Thoracic aorta (tissue), 2 donors: ENCODE measurements at places on chromosomes 5 and 9. TPM values are rescaled to one million over a fixed set of nuclear protein-coding genes. Genes with fewer than 3 reads are reported as not detected.

DNA sequence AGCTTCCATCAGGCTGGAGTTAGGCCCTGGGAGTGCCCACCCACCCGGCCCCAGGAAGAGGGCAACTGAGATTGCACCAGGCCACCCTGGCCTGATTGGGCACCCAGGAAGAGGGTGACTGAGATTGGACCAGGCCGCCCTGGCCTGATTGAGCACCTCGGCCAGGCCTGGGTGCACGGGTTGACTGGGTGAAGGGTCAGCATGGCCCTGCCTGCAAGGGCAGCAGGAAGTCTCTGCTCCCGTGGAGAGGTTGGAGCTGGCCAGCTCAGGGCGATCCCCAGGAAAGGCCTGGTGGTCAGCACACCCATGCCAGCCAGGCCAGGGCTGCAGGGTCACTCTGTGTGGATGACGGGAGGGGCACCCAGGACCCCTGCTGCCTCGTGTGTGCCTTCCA is 11.8 kb downstream of the ADAMTSL2 start:
- no peak overlapping the region for H3K4me3 ChIP-seq
- H3K4me1 ChIP-seq: no peaks in the 10 kb centered on the region
- no peaks in the 10 kb centered on the region for H3K36me3 ChIP-seq
- DNase-seq: no peak
- no peaks in the 10 kb centered on the region for H3K27me3 ChIP-seq
- H3K27ac ChIP-seq: no peak overlapping the region

DNA sequence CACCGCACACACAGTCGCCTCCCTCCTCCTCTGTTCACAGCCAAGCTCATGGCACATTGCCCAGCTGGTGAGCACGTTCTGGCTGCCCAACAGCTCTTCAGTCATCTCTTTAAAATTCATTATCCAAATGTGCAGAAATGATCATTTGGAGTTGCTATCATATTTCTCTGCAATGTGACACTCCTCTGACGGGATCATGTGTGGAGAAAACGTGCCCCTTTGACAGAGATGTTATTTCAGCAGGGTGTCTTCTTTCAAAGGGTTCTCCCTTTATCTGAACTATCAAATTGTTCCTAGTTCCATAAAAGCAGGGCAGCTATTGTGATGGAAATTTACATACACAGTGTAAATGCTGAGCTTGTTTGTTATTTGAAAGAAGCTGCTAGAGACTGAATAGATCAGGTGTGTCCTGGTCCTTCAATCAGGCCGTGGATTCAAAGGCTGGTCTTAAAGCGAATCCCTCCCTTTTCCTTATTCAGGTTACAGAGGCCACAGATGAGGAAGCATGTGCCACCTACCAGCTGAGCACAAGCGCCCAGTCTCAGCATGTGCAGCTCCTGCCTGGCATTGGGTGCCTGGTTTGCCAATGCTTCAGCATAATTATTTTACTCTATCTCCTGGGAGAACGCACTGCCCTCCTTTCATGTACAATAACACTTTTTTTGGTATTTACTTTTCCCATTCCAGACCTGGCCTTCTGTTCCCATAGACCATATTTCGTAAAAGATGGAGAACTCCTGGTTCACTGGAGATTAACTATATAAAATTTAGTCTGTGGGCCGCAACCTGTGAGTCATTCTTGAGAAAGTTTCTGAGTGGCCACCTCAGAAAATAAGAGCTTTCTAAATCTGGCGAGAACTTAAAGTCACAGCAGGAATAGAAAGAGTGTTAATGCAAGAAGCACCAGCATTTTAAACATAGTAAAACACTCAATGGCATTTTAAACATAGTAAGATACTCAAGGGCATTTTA is 433.7 kb downstream of the ENC1 start:
- H3K36me3 ChIP-seq: no peaks in the 10 kb centered on the region
- peak overlapping the region; percentile 65 for H3K27ac ChIP-seq
- no peaks in the 10 kb centered on the region for H3K27me3 ChIP-seq
- peaks cover 10% of the 10 kb centered on the region for H3K4me1 ChIP-seq
- peak; percentile 30 for DNase-seq

GRCh38 chr9:98326459-98327248 is 71.2 kb upstream of the TBC1D2 start:
- no peaks in the 10 kb centered on the region for H3K4me1 ChIP-seq
- no peaks in the 10 kb centered on the region for H3K36me3 ChIP-seq
- DNase-seq: no peak
- no peaks in the 10 kb centered on the region for H3K27me3 ChIP-seq
- H3K27ac ChIP-seq: no peak overlapping the region
- H3K4me3 ChIP-seq: no peak overlapping the region

DNA sequence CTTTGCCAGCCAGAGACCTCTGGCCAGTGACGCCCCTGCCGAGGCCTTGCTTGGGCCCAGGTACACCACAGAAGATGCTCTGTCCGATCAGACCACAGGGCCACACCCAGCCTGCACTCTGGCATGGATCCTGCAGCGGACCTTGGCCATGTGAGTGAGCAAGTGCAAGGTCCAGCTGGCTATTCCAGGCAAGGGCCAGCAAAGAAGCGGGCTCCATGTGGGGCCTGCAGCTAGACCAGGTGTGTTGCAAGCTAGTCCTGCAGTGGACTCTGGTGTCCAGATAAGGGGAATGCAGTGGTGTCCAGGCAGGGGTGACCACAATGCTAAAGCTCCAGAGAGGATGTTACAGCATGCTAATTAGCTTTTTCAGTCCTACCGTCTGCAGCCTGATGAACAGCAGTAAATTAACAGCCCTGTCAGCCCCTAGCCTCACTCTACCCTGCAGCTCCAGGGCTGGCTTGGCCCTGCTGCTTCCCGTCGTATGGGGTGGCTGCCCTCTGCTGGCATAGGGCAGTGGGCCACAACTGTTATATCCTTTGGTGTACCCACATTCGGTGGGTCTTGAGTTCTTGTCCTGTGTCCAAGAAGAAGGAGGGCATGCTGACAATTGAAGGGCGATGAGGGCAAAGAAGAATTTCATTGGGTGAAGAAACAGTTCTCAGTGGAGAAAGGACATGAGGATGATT is 284.5 kb upstream of the POU5F2 start:
- no peaks in the 10 kb centered on the region for H3K4me1 ChIP-seq
- no peaks in the 10 kb centered on the region for H3K36me3 ChIP-seq

DNA sequence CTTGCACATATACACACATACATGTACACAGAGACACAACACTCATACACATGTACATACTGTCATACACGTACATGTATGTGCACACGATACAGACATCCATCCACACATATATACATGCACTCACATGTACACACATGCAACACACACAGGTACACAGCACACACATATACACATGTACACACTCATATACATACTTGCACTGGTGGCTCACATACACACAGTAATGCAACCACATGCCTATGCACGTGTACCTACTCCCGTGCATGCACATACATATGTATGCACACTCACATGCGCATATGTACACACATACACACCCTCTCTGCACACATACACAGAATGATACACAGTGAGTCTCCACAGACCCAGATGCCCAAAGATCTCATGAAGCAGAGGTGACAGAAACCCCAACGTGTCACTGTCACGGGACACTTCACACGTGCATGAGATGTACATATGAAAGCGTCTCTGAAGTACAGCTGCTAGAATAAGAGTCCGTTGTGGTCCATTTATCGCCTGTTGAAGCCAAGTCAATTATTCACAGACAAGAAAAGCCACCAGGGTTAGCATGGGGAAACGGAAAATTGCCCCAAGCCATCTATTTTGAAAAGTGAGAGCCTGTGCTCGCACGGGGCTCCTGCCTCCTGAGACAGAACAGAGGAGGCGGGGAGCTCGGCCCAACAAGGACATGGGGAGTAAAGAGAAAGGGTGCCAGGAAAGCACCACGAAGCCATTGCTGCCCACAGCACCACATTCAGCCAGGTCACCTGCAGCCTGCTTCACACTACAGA is 24.9 kb downstream of the LPCAT1 start:
- no peak overlapping the region for H3K27ac ChIP-seq
- H3K36me3 ChIP-seq: peaks cover 2% of the 10 kb centered on the region
- no peak for DNase-seq

DNA sequence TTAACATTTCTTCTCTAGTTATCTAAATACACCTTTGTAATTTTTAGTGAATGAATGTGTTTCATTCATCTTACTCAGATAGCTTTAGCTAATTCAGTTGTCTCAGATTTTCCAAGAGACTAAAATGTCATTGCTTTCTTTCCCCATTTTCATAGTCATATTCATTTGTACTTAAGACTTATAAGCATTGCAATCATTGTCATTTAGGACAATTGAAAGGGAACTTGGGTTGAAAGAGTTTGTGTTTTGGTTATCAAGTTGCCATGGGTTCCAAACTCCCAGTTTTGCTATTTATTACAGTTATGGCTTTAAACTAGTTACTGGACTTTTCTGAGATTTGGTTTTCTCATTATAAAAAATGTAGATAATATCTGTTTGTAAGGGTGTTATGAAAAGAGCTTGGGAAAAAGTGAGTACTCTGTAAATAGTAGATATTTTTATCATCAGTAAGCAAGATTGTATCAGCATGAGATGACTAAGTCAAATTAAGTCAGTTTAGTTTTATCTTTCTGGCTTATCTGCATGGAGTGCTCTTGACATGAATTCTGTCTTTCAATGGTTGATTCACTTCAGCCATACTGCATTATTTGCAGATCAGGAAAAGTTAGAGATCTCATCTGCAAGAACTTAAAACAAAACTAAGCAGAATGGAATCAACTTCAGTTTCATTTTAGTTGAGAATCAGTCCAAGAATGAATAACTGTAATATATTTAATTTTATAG is 107.5 kb downstream of the PBX3 start:
- H3K4me3 ChIP-seq: no peak overlapping the region
- DNase-seq: no peak
- H3K27me3 ChIP-seq: no peaks in the 10 kb centered on the region

DNA sequence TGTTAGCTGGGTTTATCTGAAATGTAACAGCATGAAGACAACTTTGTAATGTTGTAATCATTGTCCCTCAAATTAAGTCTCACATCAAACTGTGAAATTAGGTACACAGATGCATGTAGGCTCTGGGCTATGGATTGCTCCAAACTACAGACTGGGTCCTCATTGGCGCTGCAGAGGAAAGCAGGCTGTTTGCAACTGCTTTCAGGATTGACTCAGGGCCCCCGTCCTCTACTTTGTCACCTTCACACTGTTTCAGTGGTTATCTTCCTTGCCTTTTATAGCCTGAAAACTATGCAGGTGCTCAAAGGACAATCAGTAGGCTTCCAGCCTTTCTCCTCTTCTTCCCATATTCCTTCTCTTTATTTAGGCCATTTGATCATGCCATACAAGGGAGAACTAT is 18.0 kb downstream of the GRAMD2B start:
- no peak overlapping the region for H3K4me3 ChIP-seq
- H3K4me1 ChIP-seq: peaks cover 11% of the 10 kb centered on the region
- H3K36me3 ChIP-seq: peaks cover 3% of the 10 kb centered on the region
- H3K27ac ChIP-seq: no peak overlapping the region

- H3K4me3 ChIP-seq: no peak overlapping the region
- no peak overlapping the region for H3K27ac ChIP-seq
- no peaks in the 10 kb centered on the region for H3K27me3 ChIP-seq
- no peaks in the 10 kb centered on the region for H3K36me3 ChIP-seq
- no peaks in the 10 kb centered on the region for H3K4me1 ChIP-seq
- no peak for DNase-seq
Observed at GRCh38 chr9:136292591-136293448, 11.1 kb downstream of the CCDC187 start.

DNA sequence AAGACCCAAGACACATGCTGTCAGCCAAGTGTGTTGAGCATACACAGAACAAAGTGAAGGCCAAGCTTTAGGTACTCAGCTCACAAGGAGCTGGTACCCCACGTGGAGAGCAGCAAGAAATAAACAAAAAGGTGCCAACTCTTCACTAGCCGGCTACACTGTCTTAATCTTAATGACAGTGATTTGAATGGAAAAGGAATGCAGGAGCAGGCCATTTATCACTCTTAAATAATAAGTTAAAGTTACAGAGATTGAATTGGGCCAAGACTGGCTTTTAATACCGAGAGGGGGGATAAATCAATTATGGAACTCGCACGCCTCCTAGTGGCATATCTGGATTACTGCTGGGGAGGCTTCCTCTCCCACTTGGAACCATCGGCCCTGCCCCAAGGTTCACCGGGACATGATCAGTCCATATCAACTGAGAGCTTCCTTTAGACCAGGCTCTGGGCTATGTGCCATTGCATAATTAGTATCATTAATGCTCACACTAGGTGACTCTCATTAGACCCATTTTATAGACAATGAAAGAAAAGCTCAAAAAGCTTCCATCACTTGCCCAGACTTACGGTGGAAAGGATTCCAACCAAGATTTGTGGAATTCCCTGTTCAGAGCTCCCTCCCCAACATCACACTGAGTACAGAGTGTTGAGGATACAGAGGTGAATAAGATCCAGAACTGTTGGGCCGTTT is 94.0 kb downstream of the ACTL7B start:
- no peak for DNase-seq
- H3K27ac ChIP-seq: no peak overlapping the region
- H3K4me1 ChIP-seq: no peaks in the 10 kb centered on the region
- H3K36me3 ChIP-seq: no peaks in the 10 kb centered on the region
- no peaks in the 10 kb centered on the region for H3K27me3 ChIP-seq

GRCh38 chr9:33233626-33234342 is 6.2 kb upstream of the SPINK4 start:
- H3K4me1 ChIP-seq: no peaks in the 10 kb centered on the region
- no peaks in the 10 kb centered on the region for H3K36me3 ChIP-seq
- H3K27ac ChIP-seq: no peak overlapping the region
- H3K27me3 ChIP-seq: no peaks in the 10 kb centered on the region
- DNase-seq: no peak

- peaks cover 32% of the 10 kb centered on the region for H3K36me3 ChIP-seq
- no peaks in the 10 kb centered on the region for H3K27me3 ChIP-seq
- DNase-seq: no peak
- H3K4me3 ChIP-seq: no peak overlapping the region
- peaks cover 28% of the 10 kb centered on the region for H3K4me1 ChIP-seq
Observed at GRCh38 chr9:134779640-134780039, 101.0 kb upstream of the FCN2 start.

GRCh38 chr9:133968966-133969617 is 23.0 kb downstream of the VAV2 start:
- no peaks in the 10 kb centered on the region for H3K4me1 ChIP-seq
- no peak overlapping the region for H3K4me3 ChIP-seq
- no peaks in the 10 kb centered on the region for H3K27me3 ChIP-seq
- H3K27ac ChIP-seq: no peak overlapping the region

- H3K36me3 ChIP-seq: no peaks in the 10 kb centered on the region
- H3K27ac ChIP-seq: no peak overlapping the region
- no peak for DNase-seq
- no peaks in the 10 kb centered on the region for H3K4me1 ChIP-seq
Observed at GRCh38 chr9:88259001-88259400, 120.7 kb upstream of the SPATA31C2 start.

DNA sequence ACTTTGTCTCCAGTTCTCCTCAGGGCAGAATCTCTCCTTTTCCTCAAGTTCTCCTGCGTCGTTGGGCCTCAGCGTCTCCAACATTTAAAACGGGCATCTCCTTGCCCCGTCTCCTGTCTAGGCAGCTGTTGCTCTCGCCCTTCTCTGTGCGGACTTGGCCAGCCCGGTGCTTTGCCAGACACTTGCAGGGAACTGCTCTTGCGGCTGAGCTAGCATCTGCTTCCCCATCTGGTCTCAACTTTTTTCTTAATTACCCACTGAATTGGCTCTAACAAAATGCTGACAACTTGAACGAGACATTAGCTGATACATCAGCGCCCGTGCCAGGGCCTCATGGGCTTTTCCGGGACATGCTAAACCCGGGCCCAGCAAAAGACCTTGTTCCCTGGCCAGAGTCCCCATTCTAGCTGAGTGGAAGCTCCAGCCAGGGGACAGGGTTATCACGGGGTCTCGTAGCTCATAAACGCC is 25.1 kb downstream of the ZNF618 start:
- no peaks in the 10 kb centered on the region for H3K36me3 ChIP-seq
- no peak for DNase-seq
- no peaks in the 10 kb centered on the region for H3K27me3 ChIP-seq
- H3K27ac ChIP-seq: peak overlapping the region; percentile 47

The AHRR gene
- 3.1 TPM for total RNA-seq

The COL5A1 gene
- 129 TPM for total RNA-seq

The GPBP1 gene
- 93.0 TPM for total RNA-seq

The WNT8A gene
- total RNA-seq: not detected

The SLC28A3 gene
- not detected for total RNA-seq

The TUBB4B gene
- total RNA-seq: 193 TPM
